ENCODE measurements at places on chromosomes 13 and 19.
A peak's percentile ranks its signal among the peaks of the same experiment; 100 is the strongest.

- DNase-seq: no peak
Observed at GRCh38 chr13:35957241-35957731, 173.9 kb downstream of the DCLK1 start.

GRCh38 chr13:75850916-75851315 is 214.8 kb downstream of the LMO7 start:
- no peak for DNase-seq

DNA sequence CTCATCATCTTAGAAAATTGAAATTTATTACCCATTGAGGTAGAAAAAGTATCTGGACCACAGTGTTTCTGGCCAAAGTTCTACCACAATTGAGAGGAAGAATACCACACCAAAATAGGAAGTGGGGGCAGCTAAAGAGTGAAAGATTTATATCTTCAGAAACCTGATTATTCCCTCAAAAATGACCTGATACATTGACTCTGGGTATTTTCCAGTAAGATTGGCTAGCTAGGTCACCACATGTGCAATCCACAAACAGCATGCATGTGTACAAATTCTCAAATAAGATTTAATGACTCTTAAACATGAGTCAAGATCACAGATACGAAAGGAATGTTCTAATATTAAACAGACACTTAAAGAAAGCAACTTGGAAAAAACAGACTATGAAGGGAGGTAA is 1516.2 kb upstream of the PCDH20 start:
- DNase-seq: no peak

GRCh38 chr13:24684600-24684998 is 4.4 kb downstream of the ATP12A start:
- DNase-seq: no peak

GRCh38 chr13:80006940-80007339 is 334.0 kb downstream of the SPRY2 start:
- no peak for DNase-seq

DNA sequence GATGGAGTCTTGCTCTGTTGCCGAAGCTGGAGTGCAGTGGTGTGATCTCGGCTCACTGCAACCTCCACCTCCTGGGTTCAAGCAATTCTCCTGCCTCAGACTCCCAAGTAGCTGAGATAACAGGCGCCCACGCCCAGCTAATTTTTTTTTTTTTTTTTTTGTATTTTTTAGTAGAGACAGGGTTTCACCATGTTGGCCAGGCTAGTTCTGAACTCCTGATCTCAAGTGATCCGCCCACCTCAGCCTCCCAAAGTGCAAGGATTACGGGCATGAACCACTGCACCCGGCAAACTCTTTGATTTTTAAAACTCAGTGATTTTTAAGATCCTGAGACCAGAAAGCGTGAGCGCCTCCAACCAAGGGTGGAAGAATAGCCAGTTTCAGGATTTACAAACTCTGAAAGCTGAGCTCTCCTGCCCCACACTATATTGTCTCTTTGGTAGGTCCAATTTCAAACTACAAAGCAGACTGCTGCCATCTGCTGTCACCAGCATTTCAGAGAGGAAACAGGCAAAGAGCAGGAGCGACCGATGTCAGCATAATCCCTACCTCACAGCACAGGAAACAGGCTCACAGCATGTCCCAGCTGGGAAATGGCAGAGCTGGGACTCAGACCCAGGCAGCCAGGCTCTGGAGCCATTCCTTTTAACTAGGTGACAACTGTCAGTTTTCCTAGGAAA is 9.2 kb downstream of the NOSIP start:
- DNase-seq: no peak

DNA sequence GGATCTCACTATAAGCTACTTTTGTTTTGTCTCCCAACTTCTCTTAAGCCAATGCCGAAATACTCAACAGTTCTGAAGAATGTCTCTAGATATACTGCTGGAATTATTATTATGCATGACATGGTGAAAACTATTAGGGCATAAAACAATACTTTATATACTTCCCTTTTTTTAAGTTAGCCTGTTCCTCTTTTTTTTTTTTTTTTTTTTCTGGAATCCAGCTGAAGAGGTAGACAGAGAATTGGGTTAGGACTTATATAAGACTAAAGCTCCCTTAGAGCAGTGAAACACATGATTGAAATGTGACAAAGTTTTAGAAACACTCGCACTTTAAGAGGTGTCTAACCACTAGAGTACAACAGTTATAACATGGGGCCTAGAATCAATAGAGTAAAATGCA is 850.9 kb upstream of the PCDH9 start:
- DNase-seq: no peak

GRCh38 chr19:17404015-17404414 is 1.4 kb downstream of the BST2 start:
- DNase-seq: no peak

DNA sequence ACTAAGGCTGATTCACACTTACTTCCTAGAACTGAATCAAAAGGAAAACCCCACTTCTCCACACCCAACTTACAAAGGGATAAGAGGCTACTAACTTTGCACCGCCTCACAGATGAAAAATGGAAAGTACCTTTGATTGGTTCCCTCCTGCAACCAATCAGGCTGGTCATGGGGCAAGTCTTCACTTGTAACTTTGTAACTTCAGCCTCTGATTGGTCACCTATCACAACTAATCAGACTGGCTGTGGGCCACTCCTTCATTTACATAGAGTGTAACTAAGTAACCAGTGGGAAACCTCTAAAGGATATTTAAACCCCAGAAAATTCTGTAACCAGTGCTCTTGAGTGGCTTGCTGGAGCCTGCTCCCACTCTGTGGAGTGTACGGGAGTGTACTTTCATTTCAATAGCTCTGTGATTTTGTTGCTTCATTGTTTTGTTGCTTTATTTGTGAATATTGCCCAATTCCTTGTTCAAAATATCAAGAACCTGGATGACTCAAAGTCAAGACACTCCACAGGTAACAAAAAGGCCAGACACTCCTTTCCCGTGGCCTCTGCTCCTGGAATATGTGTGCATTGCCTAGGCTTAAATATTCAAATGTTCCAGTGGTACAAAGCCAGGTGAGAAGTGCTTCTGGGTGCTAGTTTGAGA is 50.5 kb downstream of the RFC3 start:
- DNase-seq: no peak

DNA sequence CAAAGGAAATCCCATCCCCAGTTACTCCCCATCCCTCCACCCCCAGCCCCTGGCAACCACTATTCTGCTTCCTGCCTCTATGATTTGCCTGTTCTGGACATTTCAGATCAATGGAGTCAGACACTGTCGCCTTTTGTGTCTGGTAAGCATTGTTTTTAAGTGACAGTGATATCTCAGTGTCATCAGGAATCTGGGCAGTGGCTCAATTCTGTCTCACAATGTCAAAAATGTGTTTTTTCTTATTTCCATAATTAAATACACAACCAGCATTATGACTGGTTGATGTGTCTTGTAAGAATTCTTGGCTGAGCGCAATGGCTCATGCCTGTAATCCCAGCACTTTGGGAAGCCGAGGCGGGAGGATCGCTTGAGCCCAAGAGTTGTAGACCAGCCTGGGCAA is 20.2 kb upstream of the PGLS start:
- DNase-seq: no peak

GRCh38 chr19:39792999-39793546 is 14.4 kb downstream of the LEUTX start:
- DNase-seq: peak; percentile 78

- DNase-seq: no peak
Observed at GRCh38 chr19:55641426-55642152, 787 bp downstream of the ZNF580 start.

DNA sequence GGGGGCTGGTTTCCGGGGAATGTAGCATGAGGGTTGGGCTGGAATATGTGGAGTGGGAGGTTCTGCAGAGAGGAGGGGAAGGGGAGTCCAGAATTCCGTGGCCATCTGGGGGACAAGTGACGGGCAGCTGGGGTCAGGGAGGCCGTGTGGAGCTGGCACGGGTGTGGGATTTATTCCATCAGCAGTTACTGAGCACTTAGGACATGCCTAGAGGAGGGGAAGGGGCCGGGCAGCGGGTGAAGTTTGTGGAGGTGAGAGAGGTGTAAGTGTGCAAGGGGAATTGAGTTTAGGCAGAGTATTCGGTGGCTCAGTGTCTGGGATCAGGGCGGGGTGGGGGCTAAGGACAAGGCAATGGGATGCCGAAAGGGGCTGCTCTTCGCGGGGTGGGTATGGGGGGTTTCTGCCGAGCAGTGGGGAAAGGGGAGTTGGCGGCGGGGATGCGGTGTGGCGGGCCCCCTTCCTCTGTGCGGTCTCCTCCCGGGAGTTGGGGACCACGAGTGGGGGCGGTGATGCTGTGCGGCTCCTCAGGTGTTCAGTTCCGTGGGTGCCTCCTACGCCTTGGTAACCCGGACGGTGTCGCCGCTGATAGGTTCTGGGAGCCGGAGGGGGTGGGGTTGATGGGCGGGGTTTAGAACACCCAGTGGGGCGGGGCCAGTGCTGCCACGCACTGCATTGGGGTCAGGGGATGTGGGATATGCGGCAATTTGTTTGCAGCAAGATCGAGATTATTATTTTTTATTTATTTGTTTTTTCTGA is 5.4 kb downstream of the CCDC61 start:
- DNase-seq: no peak

DNA sequence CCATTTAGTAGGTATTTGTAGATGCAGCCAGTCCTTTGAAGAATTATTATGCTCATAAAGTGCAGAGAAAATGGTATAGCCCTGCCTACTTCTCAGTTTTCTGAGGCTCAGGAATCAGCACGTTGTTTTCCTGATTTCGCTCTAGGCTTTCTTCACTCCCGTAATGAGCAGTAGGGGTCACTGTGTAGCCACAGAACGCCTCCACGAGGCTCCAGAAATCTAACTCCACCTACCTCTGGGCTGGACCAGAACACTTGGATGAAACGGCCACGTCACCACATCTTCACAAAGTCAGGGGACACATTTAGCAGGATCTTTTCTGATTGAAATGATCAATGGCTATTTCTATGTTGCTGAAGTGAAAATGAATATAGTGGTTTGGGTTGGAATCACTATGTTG is 49.8 kb upstream of the GTF3A start:
- peak; percentile 73 for DNase-seq

DNA sequence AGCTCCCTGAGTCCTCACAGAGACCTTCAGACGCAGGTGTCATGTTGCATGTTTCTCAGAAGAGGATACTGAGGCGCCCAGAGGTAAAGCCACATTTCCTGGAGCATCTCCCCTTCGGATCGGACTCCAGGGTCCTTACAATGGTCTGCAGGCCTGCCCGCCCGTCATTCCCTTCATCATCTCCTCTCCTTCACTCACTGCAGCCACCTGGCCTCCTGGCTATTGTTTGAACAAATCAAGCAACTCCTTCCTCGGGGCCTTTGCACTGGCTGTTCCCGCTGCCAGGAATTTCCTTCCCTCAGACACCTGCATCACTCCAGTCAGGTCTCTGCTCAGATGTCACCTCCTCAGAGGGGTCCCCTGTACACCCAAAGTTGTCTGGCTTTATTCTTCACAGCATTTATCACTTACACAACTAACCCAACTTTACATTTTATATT is 20.3 kb downstream of the CEACAM16 start:
- peak; percentile 47 for DNase-seq

GRCh38 chr19:19053508-19054314 is 10.1 kb upstream of the SLC25A42 start:
- DNase-seq: peak; percentile 53

GRCh38 chr13:91652404-91653301 is 254.2 kb downstream of the GPC5 start:
- DNase-seq: no peak

DNA sequence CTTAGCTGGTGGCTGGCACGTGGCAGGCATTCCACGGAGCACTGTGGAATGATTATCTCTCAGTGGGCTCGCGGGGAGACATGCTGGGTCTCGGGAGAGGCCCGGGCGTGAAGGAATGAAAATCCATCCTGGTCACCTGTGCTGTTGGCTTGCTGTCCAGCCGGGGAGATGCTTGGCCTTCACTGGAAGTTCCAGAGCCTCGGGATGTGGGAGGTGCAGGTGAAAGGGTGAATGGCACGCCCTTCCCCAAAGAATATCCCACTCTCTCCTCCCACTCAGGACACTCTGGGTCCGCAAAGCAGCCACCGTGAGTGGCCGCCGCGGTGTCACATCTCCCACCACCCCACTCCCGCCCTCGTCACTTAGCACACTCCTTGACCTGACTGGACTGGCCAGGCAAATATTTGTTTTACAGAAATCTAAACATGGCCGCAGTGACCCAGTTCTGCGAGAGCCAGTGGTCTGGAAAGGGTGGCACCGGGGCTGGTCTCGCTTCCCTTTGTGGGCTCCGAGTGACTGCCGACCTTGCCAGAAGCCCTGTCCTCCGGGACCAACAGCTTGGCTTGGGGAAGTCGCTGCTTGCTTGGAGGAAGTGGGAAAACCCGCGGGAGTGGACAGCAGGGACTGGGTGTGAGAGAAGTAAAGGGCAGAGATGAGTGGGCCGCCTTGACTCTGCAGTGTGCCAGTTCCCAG is 8.0 kb downstream of the DPP9 start:
- no peak for DNase-seq

GRCh38 chr19:16113727-16114126 is 2.0 kb downstream of the RAB8A start:
- no peak for DNase-seq

DNA sequence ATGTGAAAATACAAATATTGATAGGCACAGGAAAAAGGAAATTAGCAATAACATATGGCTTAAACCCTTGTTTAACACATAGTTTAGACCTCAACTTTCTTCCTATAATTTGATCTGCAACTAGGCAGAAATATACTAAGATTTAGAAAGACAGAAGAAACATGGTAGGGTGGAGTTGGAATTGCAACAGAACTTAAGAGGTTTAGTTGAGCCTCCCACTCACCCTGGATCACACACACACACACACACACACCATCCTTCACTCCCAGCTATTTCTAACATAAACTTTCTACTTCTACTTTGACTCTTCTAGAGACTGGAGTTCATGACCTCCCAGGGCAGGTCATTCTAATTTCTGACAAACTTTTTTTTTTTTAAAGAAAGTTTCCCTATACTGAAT is 47.4 kb downstream of the FLT3 start:
- DNase-seq: no peak

- no peak for DNase-seq
Observed at GRCh38 chr13:99007414-99007986, 29.6 kb upstream of the DOCK9 start.

DNA sequence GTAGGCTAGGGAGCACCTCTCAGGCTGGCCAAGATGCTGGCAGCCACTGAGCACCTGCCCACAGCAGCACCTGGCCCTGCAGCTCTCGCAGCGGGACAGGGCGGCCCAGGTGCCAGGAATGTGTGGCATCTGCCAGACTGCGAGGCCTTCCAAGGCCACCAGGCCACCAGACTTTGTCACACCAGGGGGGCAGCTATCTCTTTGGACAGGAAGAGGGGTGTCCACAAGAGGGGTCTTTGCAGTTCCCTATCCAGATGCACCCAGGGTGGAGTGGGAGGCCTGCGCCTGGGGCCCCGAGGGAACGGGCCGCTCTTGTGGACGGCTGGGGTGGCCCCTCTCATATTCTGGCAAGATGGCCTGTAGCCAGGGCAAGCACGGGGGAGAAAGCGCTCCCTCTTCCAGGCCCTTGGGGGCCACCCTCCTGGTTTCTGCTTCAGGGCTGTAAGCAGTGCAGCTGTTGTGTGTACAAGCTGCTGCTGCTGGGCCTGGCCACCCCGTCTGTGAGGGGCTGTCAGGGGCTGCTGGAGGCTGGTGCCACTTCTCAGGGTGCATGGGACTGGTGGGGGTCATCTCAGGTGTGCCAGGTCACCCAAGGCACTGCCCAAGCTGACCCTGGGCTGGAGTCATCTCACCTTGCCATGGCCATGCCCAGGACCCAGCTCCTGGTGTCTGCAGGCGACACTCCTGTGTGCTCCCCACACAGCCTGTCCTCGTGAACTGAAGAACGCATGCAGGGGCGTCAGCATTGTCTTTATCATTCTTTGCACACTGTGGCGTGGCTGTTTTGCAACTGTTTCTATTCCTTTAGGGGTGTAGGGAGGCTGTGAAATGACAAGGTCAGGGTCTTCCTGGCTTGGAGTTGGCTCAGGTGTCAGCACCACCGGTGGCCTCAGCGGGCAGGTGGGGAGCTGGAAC is 1.8 kb downstream of the TEX29 start:
- no peak for DNase-seq
